Activated naive CD4-positive, alpha-beta T cell (primary cell): ENCODE measurements at places on chromosomes 5 and 9.

- no peak for DNase-seq
Measured at GRCh38 chr5:105903069-105903468, 1767.7 kb downstream of the EFNA5 start.

DNA sequence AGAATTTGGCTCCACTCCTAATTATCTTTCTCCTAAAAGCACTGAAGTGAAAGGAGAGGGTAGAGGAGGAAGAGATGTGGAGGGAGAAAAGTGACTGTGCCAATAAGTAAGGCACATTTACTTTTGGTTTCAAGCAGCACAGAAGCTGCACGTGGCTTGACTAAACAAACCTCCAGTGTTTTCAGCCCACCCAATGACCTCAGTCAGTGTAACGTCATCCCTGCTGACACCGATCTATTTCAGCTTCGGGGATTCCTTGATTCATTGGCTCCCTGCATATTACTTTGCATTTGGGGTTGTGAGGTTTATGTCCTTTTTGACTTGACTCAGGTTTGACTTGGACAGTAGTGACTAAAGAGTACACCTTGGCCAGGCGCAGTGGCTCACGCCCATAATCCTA, 35.6 kb upstream of the NIM1K start:
- no peak for DNase-seq

DNA sequence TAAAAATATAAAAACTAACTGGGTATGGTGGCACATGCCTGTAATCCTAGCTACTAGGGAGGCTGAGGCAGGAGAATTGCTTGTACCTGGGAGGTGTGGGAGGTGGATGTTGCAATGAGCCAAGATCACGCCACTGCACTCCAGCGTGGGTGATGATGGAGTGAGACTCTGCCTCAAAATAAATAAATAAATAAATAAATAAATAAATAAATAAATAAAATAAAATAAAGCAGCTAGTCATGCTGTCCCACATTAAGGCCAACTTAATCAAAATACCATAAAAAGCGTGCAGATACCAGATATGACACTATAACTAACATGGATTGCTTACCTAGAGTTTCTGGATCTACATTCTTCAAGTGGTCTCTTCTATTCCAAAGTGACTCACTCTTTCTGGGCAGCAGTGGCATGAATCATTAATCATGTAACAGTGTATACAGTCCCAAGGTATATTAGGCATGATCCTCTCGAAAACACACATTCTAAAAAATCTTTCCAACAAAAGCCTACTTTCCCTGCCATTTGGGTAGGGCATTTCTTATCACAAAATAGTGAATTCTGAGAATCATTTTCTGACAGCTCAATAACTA, 187.1 kb downstream of the ELAVL2 start:
- no peak for DNase-seq

DNA sequence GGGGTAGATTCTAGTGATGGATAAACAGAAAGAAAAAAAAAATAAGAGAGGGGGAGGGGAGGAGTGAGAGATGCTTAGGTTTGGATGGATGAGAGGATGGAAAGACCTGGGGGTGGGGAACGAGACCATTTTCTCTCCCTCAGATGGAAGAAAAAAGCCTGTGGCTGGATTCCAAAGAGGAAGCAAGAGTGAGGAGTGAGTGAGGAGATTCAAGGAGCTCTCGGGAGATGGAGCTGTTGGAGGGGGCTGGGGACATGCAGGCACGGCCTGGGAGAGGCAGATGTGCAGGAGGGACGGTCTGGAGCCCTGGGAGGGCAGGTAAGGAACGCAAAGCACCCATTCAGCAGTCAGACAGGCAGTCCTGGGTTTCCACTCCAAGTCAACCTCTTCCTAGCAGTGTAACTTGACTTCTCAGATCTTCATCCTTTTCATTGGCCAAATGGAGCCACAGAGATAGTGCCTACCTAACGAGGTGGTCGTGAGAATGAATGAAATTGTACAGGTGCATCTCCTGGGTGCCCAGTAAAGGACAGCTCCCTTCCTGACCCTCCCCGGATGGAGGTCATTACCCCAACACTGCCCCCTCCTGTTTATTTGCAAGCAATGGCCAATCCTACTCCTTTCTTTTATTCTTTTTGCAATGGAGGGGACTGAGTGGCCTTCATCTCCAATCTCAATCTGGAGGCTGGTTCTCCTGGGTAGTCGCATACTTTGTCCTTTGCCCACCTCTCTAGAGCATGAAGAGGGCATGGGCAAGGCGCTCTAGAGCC, 52.2 kb downstream of the PCDH1 start:
- DNase-seq, result no peak

- DNase-seq, result no peak
Measured at GRCh38 chr5:106720367-106720766, 950.4 kb downstream of the EFNA5 start.

GRCh38 chr9:2214707-2215106, 199.6 kb downstream of the SMARCA2 start:
- DNase-seq, result no peak

GRCh38 chr9:76464706-76465105, 5.7 kb downstream of the GCNT1 start:
- no peak for DNase-seq

DNA sequence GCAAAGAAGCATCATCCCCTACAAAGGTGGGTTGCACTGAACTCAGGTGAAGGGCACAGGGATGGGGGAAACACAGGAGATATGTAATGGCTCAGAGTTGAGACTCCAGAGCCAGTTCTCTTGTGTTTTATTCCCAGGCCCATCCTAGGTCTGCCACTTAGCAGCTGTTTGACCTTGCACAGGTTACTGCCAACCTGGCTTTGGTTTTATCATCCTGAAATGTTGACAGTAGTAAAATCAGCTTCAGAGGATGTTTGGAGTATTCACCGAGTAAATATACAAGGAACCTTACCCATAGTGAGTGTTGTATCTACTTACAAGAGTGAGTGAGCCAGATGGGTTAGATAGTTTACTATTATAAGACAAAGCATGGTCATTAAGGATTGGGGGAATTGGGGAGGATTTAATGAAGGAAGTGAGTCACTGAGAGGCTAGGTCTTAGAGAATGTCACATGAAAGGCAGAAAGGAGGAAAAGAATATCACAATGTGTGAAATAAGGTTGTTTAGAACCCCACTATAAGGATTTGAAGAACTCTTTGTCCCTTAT, 141.3 kb downstream of the MAN2A1 start:
- DNase-seq, result no peak

- DNase-seq, result no peak
Measured at GRCh38 chr9:259405-260404, 45.0 kb downstream of the DOCK8 start.

GRCh38 chr9:134223591-134224122, 59.3 kb upstream of the RNU6ATAC start:
- no peak for DNase-seq

GRCh38 chr5:147530530-147531389, 20.9 kb upstream of the DPYSL3 start:
- no peak for DNase-seq

DNA sequence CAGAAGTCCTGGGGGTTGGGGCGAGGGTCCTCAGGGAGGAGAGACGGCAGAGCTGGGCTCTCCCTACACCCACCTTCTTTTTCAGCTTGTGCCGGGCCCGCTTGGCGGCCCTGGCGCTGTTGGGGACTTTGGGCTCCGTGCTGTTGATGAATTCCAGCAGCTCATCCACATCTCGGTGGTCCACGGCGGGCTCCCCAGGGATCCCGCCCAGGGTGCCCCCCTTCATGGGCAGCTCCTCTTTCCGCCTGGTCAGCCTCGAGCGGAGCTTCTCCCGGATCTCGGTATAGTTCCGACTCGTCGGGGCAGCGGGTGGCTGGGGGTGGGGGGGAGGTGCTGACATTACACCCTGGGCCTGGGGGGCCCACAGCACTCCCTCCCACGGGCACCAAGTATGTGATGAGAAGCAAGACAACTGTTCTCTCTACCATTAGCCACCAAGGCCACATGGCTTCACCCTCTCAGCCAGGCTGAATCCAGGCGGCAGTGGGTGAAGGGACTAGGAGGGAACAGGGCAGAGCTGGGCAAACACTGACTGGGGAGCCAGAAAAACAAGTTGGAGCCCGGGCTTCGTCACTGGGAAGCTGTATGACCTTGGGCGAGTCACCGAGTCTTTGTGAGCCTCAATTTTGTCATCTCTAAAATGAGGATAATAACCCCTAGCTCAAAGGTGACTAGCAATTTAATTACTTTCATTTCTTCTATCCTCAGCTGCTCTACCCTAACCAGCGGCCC, 14.6 kb upstream of the DDX41 start:
- no peak for DNase-seq

DNA sequence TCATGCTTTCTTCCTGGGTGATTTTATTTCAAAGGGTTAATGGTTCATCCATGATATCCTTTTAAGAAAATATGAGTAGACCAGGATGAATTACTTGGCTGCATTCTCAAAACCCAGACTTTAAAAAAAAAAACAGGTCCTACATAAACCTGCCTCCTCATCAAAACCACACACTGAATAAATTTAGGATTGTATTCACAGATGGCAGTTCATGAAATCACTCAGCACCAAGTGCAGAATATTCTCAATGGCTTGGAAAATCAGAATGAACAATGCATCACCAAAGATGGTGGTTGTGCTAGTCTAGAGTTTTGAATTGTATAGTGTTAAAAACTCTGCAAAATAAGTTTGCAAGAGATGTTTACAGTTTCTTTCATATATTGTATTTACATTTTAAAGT, 145.4 kb upstream of the GRAMD2B start:
- no peak for DNase-seq

- DNase-seq, result no peak
Measured at GRCh38 chr5:98349251-98349989, 424.0 kb upstream of the RGMB start.

DNA sequence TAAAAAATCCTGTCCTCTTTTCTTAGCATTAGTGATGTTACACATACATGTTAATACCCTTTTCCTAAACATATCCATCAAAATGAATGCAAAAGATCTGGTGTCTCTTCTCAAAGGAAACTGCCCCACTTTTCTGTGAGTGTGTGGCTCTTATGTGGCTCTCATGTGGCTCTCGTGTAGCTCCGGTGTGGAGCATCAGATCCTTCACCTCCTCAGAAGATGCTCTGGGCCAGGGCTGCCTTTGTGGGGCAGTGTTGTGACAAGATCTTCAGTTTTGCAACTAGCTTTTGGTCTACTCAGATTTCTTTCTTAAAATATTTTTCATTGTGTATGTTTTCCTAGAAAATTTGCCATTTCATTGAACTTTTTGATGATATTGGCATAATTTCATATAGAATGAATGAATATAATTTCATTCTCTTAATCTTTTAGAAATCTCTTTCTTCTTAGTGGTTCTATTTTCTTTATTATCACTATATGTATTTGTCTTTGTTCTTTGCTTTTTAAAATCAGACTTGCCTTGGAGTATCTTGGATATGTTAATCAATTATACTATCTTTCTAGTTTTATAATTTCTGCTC, 19.4 kb downstream of the GARNL3 start:
- DNase-seq, result no peak

DNA sequence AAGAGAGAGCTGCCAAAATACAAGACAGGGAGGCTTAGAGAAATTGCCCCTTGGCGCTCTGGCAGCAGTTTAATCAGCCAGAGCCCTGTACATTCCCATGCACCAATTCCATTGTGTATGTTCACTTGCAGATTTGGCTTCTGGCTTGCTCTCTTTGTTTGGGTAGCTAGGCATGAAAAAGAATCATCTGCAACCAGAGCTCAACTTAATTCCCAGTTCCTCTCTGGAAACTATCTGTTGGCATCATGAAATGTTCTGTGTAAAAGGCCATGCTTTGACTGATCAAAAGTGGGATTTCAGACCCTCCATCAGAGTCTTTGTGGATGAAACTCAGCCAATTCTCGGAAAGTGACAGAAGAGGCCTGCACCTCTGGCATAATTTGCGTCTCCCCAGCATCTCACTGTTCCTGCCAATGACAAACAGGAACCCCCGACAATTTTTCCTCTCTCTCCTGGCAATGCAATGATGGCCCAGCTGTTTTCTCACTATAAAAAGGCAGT, 53.8 kb upstream of the RAD23B start:
- no peak for DNase-seq

GRCh38 chr5:173294673-173295320, 33.4 kb downstream of the STC2 start:
- DNase-seq, result no peak

DNA sequence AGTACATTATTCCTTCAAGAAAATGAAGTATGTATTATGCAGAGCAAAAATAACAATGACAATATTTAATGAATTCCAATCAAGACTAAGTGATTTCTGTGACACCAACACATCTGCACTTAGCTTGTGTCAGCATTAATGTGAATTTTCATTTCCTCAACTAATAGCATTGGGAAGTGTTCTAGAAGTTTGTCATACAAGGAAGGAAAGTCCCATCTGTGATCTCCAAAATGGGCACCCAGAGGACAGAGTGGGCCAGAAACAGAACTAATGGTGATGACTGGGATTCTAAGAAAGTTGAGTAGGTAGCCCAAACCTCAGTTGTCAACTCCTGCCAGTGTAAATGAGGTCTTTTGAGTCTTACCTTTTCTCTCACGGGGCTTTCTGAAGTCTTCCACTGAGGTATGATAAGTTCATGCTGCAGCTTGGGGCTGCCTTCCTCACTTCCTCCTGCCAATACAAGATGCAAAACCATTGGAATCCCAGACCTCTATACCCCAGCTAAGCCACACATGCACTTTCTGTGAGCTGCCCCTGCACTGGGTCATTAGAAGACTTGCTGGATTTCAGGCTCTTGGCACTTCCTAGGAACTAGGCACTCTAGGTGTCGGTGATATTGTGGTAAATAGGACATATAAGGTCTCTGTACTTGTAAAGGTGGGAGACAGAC, 4.9 kb downstream of the ADAM19 start:
- DNase-seq, result no peak

GRCh38 chr9:132042324-132042723, 37.3 kb downstream of the MED27 start:
- DNase-seq, result no peak

GRCh38 chr5:175795959-175796358, 75.4 kb upstream of the CPLX2 start:
- no peak for DNase-seq

DNA sequence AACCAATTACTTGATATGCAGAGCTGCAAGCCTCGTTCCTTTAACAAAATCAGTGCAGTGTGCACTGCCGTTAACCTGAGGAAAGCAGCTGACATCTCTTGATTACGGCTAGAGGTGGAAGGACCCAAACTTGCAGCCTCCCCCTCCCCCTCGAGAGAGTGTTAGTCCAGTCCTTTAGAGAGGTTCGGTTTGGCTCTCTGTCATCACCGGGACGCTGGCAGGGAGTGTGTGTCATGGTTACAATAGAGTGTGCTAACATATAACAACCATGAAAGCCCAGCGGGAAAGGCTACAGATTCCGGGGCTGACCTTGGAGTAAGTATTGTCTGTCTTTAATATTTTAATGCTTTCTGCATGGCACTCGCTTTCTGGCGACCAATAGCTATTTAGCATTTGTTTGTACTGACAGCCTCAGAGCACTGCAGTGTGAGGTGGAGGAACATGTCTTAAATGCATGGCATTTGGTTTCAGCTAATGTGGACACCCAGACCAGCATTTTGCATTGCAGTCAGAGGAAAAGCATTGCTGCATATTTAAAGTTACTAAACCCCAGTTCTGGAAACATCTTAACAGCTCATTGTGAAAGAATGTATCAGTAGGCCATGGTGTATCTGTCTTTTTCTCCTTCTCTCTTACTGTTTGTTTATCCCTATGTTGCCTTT, 237.5 kb downstream of the CD180 start:
- DNase-seq, result no peak
